ENCODE measurements at places on chromosomes 4 and X.

GRCh38 chrX:19990151-19990555 lies 708 bp downstream of the BCLAF3 start:
- DNase-seq, result no peak

- DNase-seq, result no peak
Measured at GRCh38 chrX:24243692-24244091, 70.2 kb downstream of the SUPT20HL2 start.

DNA sequence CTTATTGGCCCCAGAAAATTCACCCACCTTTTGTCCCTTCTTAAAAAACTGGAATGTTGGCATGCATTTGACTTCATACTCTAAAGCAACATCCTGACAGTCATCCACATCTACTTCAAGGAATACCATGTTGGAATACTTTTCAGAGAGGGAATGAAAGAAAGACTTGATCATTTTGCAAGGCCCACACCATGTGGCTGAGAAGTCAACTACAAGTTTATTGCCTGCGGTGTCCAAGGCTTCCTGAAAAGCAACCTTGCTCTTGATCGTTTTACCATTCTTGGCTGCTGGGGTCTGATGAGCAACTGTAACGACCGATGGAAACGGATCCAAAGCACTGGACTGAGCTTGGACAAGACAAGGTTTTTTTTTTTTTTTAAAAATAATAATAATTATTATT lies 9.3 kb downstream of the SEPTIN11 start:
- no peak for DNase-seq

GRCh38 chrX:119948381-119948780 lies 4.8 kb upstream of the NKAP start:
- no peak for DNase-seq

GRCh38 chrX:53437206-53437605 lies 3.0 kb upstream of the HSD17B10 start:
- DNase-seq, result no peak

DNA sequence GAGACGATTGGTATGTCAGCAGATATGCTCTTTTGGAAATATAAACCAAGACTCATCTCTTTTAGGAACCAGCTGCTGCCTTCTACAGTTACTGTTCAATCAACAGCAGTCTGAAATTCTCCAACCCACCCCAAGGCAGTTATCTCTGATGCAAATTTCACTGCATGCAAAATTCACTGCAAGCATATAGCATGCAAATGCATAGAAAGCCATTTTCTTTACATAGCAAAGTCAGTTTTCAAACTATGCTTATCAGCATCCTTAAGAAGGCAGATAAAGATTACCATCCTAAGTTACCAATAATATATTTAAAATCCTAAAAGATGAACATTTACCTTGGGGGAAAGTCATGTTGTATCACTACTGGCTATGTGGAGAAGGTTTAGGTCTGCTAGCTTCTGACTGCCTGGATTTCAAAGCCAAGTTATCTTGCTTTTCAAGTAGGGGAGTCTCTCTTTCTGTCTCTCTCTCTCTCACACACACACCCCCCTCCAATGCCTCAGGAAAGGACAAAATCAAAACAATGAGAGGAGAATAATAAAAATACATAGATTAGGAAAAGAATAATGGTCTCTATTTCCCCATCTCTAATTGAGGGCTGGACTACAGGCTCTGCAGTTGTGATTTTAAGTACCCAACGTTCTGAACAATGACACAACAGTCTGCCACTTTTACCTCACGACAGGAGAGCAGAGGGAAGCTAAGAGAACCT lies 1.5 kb downstream of the NMU start:
- no peak for DNase-seq

DNA sequence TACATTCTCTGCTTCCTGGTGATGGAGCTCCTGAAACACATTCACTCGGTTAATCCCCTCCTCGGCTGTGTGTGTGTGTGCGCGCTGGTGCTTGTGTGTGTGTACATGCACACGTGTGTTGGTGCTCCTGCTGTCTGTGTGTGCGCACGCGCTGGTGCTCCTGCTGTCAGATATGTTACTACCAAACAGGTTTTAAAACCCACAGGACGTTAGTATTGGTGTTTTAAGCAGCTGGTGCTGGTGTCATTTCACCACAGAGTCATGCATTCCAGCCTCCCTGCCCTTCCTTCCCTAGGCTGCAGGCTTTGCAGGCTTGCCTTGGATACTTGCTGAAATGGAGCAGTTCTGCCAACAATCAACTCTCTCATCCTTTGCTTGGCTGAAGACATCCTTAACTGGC lies 48.1 kb upstream of the CPLX1 start:
- no peak for DNase-seq
